ENCODE measurements at places on chromosomes 1 and 21. TPM values are rescaled to one million over a fixed set of nuclear protein-coding genes. Genes with fewer than 3 reads are reported as not detected.

The TRIM45 gene
- polyA plus RNA-seq = 16.6 TPM

The MAP10 gene
- polyA plus RNA-seq = 7.7 TPM

The KPRP gene
- not detected for polyA plus RNA-seq

The TEX38 gene
- polyA plus RNA-seq = 0.25 TPM

The LCE2A gene
- not detected for polyA plus RNA-seq

The RNF115 gene
- polyA plus RNA-seq = 13.8 TPM

The OR2T5 gene
- polyA plus RNA-seq = not detected

The OR6P1 gene
- polyA plus RNA-seq = not detected

- no peak for DNase-seq
Observed at GRCh38 chr1:156344409-156344808, 6.1 kb downstream of the TSACC start.

- no peak for DNase-seq
Observed at GRCh38 chr1:222049176-222049575, 307.3 kb upstream of the DUSP10 start.

GRCh38 chr1:32533792-32534327, 5.4 kb upstream of the ZBTB8A start:
- no peak for DNase-seq

- no peak for DNase-seq
Observed at GRCh38 chr1:53084589-53084971, 22.6 kb downstream of the PODN start.

GRCh38 chr1:209250861-209251636, 332.5 kb upstream of the CAMK1G start:
- no peak for DNase-seq

- no peak for DNase-seq
Observed at GRCh38 chr1:18547460-18547859, 66.7 kb downstream of the KLHDC7A start.

- DNase-seq = no peak
Observed at GRCh38 chr1:187943606-187944403, 1115.1 kb downstream of the PLA2G4A start.

GRCh38 chr1:39711104-39711965, 20.1 kb upstream of the HPCAL4 start:
- no peak for DNase-seq

- no peak for DNase-seq
Observed at GRCh38 chr1:207405814-207406213, 48.3 kb upstream of the CR2 start.

DNA sequence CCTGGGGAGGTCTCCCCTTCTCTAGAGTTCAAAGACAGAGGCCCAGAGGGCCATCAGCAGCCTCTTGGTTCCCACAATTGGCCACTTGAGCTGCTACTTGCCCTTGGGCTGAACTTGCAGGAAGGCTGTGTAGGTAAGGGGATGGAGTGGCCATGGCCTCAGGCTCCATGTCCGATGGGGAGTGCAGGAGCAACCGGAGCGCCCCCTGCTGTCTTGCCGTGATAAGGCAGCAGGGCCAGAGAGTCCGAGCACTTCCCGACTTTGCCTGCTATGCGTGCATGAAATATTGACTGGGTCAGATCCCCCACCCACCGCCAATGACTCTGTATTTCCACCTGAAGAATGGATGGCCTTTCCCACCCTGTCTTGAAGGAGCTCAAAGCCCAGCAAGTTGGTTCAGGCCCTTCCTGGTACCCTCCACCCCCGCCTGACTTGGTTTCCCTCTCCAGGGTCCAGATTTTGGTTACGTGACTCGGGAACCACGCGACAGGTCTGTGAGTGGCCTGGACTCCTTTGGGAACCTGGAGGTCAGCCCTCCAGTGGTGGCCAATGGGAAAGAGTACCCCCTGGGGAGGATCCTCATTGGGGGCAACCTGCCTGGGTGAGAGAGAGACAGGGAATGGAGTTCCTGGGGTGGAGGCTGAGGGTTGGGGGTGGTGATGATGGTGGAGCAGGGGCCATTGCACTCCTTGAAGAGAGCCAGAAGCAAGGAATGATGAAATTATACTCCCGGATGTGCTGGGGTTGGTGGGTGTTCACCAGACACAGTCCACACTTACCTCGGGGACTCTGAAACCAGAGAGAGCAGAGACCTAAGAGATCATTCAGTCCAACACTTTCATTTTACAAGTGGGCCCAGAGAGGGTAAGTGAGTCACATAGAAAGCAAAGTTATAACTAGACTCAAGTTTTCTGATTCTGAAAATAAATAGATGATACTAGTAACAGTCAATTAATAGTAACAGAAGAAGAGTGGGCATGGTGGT, 25.6 kb downstream of the PADI3 start:
- DNase-seq = peak; percentile 8

- DNase-seq = no peak
Observed at GRCh38 chr1:1947493-1947892, 28.4 kb upstream of the TMEM52 start.

- DNase-seq = no peak
Observed at GRCh38 chr1:101250656-101251272, 13.9 kb downstream of the S1PR1 start.

GRCh38 chr1:163440090-163440489, 118.3 kb downstream of the NUF2 start:
- DNase-seq = no peak

DNA sequence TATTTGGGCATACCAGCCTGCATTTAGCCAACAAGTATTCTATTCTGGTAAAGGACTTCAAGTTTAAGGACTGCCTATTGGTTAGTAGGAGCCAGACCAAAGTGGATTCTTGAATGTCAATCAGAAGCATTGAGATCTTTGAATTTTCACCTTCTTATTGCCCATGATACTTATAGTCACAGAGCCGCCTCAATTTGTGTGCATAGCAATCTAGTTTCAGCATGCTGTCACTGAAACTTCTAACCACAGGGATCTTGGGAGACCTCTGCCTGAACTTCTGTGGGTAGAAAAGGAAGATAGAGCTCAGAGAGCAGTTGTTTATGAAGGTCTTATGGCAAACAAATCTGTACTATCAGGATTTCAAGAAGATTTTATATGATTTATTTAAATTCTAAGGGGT, 501.4 kb upstream of the USP24 start:
- DNase-seq = no peak

Measured in right lung (tissue), 10 donors.